Activated CD8-positive, alpha-beta T cell treated with anti-CD3 and anti-CD28 coated beads for 36 hours (primary cell): ENCODE measurements at places on chromosomes 4 and X.

- no peak overlapping the region for H3K4me3 ChIP-seq
- no peaks in the 10 kb centered on the region for H3K36me3 ChIP-seq
- H3K27me3 ChIP-seq = peaks cover 5% of the 10 kb centered on the region
- H3K4me1 ChIP-seq = no peaks in the 10 kb centered on the region
- DNase-seq = no peak
- no peak overlapping the region for H3K27ac ChIP-seq
Observed at GRCh38 chrX:2538031-2538757, 37.4 kb upstream of the DHRSX start.

- no peak overlapping the region for H3K4me3 ChIP-seq
- no peaks in the 10 kb centered on the region for H3K36me3 ChIP-seq
- no peaks in the 10 kb centered on the region for H3K27me3 ChIP-seq
- no peak for DNase-seq
- H3K4me1 ChIP-seq = peaks cover 28% of the 10 kb centered on the region
- no peak overlapping the region for H3K27ac ChIP-seq
Observed at GRCh38 chrX:132738951-132739350, 219.5 kb downstream of the HS6ST2 start.

DNA sequence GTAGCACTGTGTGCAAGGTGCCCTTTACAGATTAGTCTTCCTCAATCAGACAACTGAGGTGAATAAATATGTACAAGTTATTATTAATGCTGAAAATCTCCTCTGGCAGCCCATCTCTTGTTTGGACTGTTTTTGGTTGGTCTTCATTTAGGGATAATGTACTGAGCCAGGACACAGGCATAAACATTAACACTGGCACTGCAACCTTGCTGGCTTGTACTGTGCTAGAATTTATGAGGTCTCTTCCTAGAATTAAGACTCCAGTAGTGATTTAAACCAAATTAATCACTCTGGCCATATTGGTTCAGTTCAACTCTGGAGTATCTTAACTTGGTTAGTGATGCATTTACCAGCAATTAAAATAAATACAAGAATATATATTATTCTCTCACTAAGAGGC is 244.7 kb upstream of the GK2 start:
- no peaks in the 10 kb centered on the region for H3K36me3 ChIP-seq
- H3K27me3 ChIP-seq = no peaks in the 10 kb centered on the region
- DNase-seq = no peak
- peaks cover 5% of the 10 kb centered on the region for H3K4me1 ChIP-seq

DNA sequence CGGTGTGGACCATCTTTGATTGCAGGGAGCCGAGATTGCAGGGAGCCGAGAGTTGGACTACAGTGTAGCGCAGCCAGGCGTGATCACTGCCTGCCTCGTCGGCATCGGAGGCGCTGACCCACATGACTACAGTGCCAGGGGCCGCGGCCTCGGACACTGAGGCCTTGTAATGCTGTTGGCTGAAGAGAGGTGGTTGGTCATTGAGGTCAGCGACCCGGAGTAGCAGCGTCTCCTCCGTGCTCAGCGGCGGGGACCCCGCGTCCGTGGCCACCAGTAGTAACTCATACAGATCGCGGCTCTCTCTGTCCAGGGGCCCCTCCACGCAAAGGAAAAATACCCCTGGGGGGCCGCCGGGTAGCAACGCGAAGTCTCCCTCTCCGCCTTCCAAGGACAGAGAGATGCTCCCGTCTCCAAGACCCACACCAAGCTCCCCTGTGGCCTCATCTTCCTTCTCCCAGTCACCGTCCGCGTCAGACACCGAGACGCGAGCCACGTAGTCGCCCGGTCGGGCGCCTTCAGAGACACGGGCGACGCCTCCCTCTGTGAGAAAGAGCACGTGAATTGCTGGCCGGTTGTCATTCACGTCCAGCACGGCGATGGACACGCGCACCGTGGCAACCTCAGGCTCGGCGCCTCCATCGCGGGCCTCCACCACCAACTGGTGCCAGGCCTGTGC is 1.9 kb downstream of the DCHS2 start:
- no peaks in the 10 kb centered on the region for H3K36me3 ChIP-seq
- H3K4me3 ChIP-seq = no peak overlapping the region
- H3K27ac ChIP-seq = no peak overlapping the region
- H3K27me3 ChIP-seq = peaks cover 51% of the 10 kb centered on the region
- DNase-seq = no peak

GRCh38 chr4:93710847-93711430 is 117.6 kb upstream of the ATOH1 start:
- H3K4me1 ChIP-seq = no peaks in the 10 kb centered on the region
- H3K27ac ChIP-seq = no peak overlapping the region
- no peak for DNase-seq
- no peaks in the 10 kb centered on the region for H3K36me3 ChIP-seq
- no peak overlapping the region for H3K4me3 ChIP-seq
